ENCODE measurements at places on chromosomes 3 and 15.

DNA sequence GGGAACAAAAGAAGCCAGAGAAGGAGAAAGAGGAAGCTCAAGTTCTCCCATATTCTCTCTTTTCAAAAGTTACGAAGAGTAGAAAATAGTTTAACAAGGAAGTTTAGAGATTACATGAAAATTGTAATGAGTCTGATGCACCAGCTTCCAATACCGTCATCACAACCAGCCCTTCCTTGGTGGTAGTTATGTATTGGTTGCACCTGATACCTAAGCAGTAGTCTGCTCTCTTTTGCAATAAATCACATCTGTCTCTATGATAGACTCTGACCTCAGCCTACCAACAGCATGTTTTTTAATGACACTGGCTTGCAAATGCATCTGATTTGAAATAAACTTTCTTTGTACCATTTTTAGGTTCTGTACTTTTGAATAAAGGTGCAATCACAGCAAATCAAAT is 575.8 kb downstream of the FHIT start:
- DNase-seq, result no peak

DNA sequence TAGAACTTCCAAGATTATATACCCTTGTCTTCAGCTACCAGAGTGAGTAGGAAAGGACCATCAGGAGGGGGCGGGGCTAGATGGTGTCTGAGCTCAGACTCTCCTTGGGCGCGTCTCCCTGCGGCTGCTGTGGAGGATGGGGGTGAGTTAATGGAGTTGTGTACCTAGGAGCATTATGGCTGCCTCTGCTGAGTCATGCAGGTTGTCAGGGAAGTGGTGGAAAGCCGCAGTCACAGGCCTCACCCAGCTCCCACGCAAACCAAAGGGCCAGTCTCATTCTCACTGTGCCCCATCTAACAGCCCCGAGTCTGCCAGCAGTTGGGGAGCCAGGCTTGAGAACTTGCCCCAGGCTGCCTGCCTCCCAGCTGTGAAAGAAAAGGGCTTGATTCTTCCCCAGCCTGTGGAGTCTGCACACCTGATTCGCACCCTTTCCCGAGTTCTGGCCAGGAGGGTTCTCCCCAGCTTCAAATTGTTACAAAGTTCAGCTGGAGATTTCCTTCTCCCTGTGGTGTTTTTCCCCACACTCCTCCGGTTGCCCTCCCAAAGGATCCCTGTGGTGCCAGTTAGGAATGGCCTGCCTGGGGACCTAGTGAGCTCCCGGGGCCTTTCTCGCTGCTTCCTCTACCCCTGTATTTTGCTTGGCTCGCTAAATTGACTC is 143.3 kb downstream of the HCN4 start:
- DNase-seq, result no peak

DNA sequence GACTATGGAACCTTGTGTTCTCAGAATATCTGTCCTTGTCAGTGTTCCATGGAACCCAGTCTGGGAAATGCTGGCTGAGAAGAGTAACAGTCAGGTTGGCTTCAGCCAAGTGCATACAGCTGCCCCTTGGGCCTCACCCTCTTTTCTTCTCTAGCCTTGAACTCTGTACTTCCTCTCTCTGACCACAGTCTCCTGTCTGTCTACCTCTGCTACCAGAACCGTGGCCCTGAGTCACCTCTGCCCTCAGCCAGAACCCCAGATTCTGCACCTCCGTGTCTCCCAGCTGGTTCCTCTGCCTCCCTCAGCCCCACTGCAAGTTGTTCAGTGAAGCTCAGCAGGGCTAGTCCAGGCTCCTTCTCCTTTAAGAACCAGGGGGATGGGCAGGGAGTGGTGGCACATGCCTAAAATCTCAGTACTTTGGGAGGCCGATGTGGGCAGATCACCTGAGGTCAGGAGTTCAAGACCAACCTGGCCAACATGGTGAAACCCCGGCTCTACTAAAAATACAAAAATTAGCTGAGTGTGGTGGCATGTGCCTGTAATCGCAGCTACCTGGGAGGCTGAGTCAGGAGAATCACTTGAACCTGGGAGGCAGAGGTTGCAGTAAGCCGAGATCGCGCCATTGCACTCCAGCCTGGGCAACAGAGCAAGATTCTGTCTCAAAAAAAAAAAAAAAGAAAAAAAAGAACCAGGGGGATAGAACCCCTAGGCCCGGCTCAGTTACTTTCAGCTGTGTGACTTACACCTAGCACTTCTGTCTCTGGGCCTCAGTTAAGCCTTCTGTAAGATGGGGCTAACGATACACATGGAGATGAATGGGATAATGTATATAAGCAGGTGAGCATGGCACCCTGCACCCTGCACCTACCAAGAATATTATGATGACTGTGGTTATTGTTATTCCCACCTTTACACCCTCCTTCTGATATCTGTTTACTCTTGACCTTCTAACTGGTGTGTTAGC is 24.3 kb upstream of the TATDN2 start:
- no peak for DNase-seq

- DNase-seq, result no peak
These were observed 23.0 kb downstream of the GSK3B start for GRCh38 chr3:120071259-120071658.

DNA sequence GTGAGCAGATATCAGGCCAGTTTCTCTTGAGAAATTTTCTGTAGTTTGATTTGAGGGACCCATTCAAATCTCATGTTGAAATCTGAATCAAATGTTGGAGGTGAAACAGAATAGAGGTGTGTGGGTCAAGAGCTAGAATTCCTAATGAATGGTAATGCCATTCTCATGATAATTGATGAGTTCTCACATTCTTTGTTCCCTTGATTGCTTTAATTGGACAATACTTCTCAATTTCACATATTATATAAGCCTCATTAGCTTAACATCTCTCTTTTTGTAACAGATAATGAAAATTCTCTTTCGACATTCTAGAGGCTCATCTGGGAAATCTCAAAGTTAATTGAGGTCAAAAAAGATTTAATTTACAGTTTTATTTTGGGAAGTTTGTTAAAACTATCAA is 21.9 kb upstream of the OR5H6 start:
- DNase-seq, result no peak

Measured in stimulated activated CD4-positive, alpha-beta T cell treated with anti-CD3 and anti-CD28 coated beads, Interleukin-15, amount 100 ng/mL, for 1 hour (primary cell).